Activated naive CD8-positive, alpha-beta T cell treated with anti-CD3 and anti-CD28 coated beads, Interleukin-2, amount 10 ng/mL, durations not matched to agents 7 days and 5 days (primary cell): ENCODE measurements at places on chromosomes 11 and 22.
A peak's percentile ranks its signal among the peaks of the same experiment; 100 is the strongest.

- peak; percentile 61 for DNase-seq
Observed at GRCh38 chr11:46332568-46333393, 14.5 kb upstream of the DGKZ start.

DNA sequence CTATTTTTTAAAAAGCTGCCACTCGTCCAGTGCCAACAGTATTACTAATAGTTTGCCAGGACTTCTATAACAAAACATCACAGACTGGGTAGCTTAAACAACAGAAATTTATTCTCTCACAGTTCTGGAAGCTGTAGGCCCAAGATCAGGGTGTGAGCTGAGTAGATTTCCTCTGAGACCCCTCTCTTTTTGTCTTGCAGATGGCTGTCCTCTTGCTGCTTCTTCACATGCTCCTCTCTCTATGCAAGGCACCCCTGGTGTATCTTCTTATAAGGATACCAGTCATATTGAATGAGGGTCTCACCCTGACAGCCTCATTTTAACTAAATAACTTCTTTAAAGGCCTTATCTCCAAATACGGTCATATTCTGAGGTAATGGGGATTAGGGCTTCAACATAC, 390.9 kb downstream of the DLG2 start:
- DNase-seq: no peak

DNA sequence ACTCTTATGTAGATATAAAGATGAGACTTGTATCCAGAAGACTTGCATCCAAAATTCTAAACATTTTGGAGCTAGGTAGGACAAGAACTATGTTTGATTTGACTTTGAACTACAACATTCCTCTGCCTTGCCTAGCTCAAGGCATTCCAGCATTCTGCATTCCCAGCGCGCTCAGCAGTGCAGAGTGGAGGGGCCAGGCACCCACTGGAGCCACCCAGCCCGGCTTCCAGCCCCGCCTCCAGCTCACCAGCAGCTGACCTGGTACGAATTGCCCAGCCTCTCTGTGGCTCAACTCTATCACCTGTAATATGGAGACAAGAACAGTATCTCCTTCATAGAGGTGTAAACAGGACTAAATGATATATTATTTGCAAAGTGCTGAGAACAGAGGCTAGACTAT, 28.8 kb downstream of the PRDM10 start:
- DNase-seq: no peak

DNA sequence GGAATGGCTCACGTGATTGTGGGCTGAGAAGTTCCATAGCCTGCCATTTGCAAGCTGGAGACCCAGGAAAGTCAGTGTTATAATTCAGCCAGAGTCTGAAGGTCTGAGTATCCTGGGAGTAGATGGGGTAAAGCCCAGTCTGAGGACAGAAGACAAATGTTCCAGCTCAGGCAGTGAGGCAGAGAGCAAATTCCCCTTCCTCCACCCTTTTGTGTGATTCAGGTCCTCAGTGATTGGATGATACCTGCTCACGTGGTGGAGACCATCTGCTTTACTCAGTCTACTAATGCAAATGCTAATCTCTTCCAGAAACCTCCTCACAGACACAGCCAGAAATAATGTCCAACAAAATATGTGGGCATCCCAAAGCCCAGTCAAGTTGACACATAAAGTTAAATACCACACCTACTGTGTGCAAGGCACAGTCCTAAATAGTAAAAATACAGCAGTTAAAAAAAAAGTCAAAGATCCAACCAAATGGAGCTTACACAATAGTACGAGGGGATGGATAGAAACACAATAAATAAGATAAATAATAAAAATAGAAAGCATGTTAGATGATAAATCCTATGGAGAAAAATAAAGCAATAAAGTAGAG, 13.2 kb upstream of the APOL6 start:
- DNase-seq: no peak

DNA sequence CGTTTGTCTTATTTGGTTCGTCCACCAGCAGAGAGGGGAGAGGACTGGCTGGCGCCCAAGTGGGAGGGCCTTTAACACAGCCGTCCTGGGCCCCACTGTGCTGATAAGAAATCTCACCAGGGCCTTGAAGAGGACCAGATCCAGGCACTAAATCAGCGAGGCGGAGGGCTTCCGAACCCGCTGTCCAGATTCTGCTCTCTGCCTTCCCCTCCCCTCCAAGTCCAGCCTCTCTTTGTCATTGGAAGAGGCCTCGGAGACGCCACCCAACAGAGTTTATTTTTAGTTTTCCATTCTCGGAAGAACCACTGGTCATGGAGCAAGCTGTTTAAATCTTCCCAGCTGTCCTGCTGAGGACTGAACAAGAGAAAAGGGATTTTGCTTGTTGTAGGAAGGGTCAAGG, 9.3 kb upstream of the FXYD6 start:
- DNase-seq: no peak

GRCh38 chr11:70141486-70142220, 61.4 kb upstream of the FADD start:
- no peak for DNase-seq

- no peak for DNase-seq
Observed at GRCh38 chr22:23237201-23237798, 57.0 kb downstream of the BCR start.

DNA sequence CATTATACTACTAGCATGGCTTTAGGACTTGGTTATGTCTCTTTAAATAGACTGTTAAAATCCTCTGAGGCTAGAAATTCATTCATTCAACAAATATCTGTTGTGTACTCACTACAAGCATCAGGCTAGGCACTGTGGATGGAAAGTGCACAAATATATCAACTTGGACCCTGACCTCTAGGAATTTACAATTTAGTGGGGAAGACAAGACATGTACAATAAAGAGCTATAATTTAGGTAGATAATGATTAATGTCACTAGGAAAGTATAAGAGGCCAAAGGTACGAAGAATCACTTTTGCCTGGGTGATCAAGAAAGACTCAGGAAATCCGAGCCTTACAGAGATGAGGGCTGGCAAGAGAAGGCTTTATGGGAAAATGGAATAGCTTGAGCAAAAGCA, 25.6 kb upstream of the BMAL1 start:
- no peak for DNase-seq

DNA sequence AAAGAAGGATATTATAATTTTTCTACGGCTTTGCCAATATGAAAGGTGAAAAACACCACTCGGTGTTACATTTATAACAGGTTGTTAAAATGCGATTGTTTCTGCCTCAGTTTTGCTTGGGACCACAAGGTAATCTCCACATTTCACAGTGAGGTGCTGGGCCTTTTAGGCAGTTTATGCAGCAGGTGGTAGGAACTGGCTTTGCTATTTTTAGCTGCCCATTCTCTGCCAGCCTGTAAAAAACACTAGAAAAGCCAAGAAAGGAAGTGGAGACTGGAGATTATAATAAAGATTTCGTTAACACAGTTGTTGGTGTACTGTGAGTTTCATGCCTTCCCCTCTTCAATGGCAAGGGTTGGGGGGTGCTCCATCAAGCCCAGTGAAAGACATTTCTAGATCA, 8.0 kb upstream of the MRPL16 start:
- no peak for DNase-seq

GRCh38 chr11:59800390-59801025, 10.1 kb downstream of the MRPL16 start:
- no peak for DNase-seq

GRCh38 chr11:69131644-69132300, 24.0 kb upstream of the SMIM38 start:
- DNase-seq: no peak

- no peak for DNase-seq
Observed at GRCh38 chr11:7892840-7893254, 38.2 kb downstream of the OR10A6 start.

GRCh38 chr11:107472966-107473365, 15.3 kb upstream of the CWF19L2 start:
- DNase-seq: no peak

- no peak for DNase-seq
Observed at GRCh38 chr22:42379966-42380537, 52.2 kb downstream of the NFAM1 start.

DNA sequence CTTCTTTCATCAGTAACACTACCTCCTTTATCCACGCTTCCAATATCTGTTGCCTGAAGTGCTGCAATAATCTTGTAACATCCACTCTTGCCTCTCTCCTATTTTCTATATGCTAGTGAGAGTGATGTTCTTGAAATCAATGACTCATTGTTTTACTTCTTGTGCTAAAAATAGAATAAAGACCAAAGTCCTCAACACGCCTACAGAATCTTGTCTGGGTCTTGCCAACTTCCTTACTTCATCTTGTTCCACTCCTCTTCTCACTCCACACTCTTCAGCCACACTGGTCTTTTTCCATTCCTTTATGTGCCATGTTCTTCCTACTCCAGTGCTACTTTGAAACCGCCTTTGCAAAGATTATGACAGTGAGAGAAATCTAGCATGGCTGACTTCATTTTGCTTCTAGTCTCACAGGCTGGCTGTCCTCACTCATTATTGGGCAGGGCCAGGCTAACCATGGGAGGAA, 136.4 kb downstream of the CCDC81 start:
- DNase-seq: no peak

DNA sequence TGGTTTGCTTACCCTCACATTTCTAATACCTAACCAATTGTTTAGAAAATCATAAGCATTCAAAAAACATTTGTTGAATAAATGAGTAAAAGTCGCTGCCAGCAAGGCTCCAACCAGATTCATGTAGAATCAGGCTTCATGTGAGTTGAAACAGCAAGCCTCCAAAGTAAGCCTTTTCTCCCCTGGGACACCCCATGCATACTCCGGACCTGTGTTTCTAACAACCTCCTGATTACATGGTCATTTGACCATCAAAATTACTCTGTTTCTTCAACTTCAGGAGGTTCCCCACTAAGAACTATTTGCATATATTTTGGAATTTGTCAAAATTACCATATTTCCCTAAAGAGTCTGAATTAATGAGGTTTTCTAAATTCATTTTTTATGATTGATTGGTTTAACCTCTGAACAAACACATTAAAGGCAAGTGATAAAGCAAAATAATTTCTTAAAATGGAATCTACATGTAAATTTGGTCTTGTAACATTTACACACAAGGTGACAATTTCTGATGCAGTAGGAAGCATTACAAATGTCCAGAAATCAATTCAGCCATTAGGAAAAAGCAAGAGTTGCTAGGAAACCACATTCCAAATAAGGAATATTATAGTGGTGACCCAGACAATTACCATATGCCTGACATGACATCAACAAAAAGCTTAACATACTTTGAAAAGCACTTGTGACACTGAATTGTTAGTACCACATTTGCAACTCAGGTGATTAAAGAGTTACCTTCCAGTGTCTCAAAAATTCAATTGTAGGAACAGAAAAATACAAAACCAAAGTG, 252.6 kb downstream of the GUCY1A2 start:
- DNase-seq: no peak

- DNase-seq: no peak
Observed at GRCh38 chr11:46722566-46723358, 3.7 kb downstream of the F2 start.

DNA sequence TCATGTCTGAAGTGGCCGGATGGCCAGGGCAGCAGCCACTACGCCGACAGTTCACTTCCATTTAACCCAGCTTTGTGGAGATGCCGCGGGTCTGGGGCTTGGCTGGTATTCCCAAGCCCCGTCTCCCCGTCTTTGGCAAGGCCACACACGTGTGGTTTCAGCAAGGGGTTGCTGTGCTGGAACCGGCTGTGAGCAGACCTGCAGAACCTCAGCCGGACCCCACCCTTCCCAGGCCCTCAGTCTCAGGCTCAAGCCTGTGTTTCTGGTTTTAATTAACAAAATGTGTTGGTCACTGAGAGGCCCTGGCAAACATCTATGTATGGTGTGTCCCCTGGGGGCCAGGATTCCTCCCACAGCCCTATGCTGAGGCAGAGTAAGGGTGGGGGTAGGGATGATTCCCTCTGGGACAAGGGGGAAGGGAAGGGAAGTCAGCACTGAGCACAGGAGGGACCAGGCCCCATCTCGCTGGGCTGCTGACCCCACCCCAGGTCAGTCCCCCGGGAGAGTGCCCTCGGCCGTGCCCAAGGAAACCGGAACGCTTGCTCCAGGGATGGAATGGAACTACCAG, 9.3 kb downstream of the OSBPL5 start:
- no peak for DNase-seq

DNA sequence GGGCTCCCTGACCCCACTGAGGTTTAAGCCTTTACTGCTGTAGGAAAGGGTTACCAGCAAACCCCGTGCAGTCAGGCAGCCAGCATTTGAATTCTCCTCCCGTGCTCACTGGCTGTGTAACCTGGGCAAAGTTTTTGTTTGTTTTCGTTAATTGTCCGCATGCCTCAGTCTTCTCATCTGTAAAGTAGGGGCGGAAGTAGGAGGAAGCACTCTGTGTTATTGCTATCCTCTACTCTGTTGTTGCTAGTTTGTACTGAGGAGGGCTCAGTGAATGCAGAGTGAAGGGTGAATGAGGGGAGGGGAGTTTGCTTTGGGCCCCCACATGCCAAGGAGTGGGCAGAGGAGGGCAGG, 14.0 kb upstream of the SYT7 start:
- no peak for DNase-seq

DNA sequence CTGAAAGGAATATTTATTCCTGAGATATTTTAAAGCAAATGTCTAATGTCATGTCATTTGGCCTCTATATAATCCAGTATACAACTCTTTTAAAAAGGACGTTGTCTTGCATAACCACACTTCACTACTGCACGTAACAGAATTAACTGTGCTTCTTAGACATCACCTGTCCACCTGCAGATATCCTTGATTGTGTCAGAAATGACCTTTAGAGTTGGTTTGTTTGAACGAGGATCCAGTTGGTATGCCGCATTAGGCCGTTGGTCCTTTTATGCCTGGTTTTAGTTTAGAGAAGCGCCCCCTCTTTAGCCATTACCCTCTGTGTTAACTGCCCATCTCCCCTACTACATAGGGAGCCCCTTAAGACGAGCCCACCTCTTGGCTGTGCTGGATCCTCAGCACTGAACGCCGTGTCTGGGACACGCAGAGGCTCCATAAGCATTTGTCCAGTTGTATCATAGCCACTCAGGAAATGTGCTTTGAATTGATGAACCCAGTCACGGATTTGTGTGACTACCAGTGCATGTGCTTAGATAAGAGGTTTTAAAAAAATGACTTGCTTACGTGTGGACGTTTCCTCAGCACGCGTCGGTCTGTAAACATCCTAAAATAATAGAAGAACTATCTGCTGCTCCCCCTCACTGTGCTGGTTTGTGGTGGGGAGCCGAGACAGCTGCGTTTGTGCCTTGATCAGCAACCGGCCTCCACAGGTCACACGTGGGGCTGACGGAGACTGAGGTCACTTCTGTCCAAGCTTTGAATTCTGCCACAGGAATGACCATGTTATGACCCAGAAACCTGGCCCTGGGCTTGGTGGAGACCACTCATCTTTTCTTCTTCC, 4.0 kb downstream of the MICAL2 start:
- DNase-seq: no peak

GRCh38 chr11:1283906-1284305, 25.5 kb downstream of the TOLLIP start:
- DNase-seq: no peak

- DNase-seq: no peak
Observed at GRCh38 chr11:105713106-105713505, 103.2 kb downstream of the GRIA4 start.
